ENCODE measurements at places on chromosomes 13 and 19.

DNA sequence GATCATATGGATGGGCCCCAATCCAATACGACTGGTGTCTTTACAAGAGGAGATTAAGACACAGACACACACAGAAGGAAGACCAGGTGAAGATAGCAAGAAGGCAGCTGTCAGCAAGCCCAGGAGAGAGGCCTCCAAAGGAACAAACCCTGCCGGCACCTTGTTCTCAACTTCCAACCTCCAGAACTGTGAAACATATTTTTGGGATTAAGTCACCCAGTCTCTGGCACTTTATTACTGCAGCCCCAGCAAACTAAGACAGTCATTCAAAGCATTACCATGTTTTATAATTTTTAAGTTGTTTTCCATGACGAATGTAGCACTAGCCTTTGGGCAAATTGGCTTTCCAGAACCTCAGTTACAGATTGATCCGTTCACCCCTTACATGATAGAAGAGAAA lies 11.3 kb downstream of the STARD13 start:
- no peak for DNase-seq

DNA sequence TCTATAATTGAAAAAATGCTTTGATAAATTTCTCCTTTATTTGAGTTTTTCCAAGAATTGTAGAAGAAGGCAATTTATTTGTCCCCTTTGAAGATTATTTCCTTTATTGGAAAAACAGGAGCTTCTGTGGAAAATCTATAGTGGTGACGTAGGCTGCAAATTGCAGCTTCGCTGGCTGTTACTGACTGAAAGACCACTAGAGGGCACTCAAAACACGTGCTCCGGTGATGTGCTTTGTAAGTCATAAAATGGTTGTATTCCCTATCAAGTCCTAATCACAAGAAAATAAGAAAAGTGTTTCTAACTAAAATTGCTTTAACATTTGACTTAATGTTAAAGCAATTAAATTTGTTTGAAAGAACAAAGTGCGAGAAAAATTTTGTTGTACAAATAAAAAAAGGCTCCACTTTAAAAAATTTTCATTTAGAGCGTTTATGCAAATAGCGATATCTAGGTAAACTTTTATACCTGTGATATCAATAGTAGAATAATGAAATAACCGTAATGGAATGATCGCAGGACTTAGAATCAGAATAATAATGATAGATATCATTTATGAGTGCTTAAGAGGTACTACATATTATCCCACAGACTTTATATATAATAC lies 638.2 kb upstream of the SPRY2 start:
- no peak for DNase-seq

DNA sequence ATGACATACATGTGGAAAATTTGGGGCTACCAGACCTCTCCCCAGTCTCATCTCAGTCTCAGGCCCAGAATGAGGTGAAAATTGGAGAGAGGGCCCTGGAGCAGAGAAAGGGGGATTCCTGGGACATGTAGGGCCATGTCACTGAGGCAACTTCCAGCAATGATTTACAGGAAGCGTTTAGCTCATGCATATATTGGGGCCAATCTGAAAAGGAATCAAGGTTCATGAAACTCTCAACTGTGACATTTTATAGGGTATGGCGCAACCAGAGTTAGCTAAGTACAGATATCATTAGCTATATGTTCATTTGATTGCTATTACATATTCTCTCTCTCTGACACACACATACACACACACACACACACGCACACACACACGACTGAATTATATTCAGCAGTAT lies 86.3 kb downstream of the RNASEH2B start:
- DNase-seq = no peak

GRCh38 chr19:39237200-39238184 lies 7.3 kb downstream of the IFNL3 start:
- no peak for DNase-seq

- no peak for DNase-seq
Observed at GRCh38 chr13:64327505-64328194, 2902.5 kb downstream of the PCDH9 start.

All from stimulated activated CD8-positive, alpha-beta memory T cell treated with anti-CD3 and anti-CD28 coated beads, Interleukin-2, amount 100 ng/mL, for 1 hour (primary cell).